ENCODE measurements at places on chromosomes 16 and 17.

DNA sequence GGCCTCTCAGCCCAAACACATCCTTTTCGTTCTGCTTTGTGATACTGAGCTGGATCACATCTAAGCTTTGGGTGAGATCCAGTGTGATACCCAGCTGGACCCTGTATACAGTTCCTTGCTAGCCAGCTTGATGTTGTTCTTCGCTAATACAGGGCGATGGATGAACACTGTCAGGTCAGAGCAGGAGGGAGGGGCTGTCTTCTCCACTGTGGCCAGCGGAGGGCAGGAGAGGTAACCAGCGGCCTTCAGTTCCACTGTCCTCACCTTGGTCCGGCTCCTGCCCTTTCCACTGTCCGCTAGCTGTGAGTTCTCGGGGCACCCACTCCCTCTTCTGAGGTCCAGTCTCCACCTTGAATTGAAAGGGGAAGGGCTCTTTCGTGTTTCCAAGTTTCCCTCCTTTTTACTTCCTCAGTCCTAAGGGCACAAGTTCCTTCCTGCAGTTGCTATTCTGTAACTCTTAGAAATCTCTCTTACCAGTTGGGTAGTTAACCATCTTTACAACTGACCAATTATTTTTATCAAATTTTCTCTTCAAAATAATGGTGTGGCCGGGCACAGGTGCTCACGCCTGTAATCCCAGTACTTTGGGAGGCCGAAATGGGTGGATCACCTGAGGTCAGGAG is 3.0 kb upstream of the ZNF213 start:
- no peak for DNase-seq

DNA sequence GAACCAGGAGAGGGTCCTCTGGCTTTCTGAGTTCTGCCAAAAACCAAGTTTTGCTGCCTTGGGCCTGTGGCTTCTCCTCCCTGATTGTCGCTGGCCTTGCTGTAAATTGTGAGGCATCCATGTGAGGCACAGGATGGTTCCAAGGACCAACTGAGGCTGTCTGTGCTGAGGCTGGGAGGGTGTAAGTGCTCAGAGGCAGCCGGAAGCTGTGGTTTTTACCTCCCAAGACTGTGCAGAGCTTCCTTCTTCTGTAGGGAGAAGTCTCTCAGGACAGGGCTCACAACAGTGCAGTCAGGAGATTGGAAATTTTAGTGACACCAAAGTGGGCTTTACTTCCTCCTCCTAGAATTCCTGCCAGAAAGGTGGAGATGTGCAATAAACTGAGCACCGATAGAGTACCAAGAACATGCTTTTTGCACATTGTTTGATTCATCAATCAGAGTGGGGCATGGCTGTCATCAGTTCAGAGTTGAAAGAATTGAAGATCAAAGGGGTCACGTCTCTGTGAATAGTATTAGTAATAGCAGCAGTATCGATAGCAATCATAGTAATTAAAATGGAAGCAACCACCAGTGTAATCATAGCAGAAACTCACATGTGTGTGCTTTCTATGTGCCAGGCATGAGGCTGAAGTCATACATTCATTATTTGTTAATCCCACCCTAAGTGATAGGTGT is 467.1 kb downstream of the WWOX start:
- no peak for DNase-seq

GRCh38 chr16:83404261-83404660 is 403.5 kb upstream of the HSBP1 start:
- no peak for DNase-seq

DNA sequence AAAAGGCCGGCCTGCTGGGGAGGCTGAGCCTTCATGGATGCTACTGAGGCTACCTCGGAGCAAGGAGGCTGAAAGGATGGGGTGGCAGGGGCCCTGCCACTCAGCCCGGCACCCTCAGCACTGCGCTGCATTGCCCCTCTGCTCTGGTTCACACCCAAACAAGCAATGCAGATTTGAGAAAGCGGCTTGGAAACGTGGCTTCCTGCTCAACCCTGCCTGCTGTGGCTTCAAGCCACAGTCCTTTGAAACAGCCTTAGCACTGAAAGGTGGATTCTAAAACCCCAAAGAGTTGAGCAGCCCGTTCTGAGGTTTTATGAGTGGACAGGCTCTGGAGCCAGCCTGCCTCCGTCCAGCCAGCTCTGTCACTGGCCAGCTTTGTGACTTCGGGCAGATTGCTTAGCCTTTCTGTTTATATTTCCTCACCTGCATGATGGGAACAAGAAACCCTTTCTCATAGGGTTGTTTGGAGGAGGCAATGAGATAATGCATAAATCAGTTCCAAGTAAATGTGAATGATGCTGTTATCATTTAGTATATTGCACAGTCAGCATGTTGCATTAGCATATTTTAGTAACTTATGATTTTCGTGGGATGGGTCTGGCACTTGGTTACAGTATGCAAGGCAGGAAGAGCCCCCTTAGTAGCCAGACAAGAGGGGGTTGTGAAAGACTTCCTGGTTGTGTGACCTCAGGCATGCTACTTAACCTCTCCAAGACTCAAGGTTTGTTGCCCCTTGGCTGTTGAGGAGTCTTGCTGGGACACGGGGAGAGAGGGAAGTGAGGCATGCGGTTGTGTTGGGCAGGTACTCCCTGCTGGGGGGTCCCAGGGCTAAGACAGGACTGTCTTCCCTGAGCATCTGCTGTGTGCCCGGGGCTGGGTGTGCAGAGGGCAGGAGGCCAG is 23.6 kb downstream of the CRISPLD2 start:
- DNase-seq: no peak

DNA sequence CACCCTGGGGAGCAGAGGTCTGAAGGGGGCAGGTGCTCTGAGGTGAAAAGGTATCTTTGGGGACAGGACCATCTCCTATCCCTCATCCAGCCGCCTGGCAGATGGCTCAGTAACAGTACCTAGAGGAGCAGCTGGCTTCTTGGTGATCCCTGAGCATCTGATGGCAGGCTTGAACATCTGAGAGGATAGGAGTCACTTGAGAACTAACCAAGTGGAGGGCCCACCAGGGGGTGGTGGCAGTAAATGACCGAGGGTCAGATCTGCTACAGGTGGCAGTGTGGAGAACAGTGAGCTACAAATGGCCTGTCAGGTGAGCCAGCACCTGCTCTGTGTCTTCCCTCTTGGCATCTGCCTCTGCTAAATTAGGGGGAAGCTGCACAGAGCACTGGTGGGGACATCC is 13.8 kb downstream of the HROB start:
- no peak for DNase-seq

DNA sequence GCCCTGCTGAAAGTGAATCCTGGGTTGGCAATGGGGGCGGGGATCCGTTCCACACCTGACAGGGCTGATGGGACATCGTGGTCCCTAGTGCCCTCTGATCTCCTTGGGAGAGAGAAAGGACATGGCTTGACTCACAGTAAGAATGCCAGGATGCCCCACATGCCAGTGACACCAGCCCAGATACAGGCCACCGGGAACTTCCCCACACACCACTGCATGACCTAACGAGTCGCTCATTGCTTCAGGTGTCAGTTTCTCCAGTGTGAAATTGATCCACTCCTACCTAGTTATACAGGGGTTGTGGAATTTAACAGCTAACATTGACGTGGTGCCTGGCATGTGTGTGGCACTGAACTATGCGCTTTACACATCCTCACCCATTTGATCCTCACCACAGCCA is 7.5 kb downstream of the CD300LG start:
- DNase-seq: no peak

DNA sequence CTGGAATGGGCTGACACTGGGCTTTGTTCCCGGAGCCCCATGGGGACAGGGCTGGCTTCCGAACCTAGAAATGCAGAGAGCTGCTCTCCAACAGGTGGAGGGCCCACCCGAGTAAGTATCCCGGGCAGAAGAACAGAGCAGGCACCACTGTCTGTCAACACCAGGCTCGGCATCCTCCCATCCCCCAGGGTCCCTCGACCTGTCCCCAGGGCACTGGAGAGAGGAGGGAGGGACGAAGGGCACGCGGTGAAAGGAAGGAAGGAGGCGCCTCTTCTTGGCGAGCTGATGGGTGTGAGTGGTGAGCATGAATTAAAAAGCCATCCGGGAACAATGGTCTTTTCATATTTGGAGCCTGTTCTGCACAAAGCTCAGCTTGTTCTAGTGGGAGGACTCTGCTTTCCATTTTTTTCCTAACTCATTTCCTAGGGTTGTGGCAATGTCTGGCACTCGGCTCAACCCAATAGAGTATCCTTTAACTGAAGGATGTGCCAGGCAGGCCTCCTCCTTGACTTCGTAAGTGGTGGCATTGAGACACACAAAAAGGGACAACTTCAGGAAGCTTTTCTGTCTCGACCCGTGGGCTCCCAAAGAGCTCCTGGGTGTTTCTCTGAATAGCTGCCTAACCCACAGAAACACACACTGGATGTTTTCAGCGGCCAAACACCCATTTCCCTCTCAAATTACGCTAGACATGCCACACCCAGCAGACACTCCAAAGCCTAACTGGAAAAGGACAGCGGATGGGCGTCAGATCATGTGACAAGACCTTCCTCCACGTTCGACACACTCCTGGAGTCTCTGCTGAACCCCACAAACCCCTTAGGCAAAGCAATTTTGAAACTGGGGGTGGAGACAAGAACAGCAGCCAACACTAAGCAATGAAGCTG is 47.7 kb downstream of the ZFHX3 start:
- DNase-seq: no peak

DNA sequence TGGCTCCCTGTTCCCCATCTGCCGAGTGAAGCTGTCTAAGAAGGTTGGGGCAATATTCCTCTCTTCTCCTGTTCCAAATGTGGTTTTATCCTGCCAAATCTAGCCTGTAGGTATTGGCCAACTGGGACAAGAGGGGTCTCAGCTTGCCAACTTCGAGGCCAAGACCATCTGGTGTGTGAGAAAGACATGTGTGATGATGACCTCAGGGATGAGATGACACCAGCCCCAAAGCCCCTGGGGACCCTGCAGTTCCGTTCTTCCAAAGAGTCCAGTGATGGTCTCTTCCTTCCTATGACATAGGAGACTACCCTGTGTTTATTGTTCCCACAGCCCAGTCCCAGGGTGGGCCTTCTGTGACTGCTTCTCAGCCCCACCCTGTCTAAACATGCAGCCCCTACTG is 34.8 kb upstream of the ADAMTS18 start:
- DNase-seq: no peak

- DNase-seq: no peak
Measured at GRCh38 chr17:73582821-73583220, 61.4 kb downstream of the SDK2 start.

GRCh38 chr16:58661199-58661830 is 23.3 kb downstream of the SLC38A7 start:
- DNase-seq: no peak

DNA sequence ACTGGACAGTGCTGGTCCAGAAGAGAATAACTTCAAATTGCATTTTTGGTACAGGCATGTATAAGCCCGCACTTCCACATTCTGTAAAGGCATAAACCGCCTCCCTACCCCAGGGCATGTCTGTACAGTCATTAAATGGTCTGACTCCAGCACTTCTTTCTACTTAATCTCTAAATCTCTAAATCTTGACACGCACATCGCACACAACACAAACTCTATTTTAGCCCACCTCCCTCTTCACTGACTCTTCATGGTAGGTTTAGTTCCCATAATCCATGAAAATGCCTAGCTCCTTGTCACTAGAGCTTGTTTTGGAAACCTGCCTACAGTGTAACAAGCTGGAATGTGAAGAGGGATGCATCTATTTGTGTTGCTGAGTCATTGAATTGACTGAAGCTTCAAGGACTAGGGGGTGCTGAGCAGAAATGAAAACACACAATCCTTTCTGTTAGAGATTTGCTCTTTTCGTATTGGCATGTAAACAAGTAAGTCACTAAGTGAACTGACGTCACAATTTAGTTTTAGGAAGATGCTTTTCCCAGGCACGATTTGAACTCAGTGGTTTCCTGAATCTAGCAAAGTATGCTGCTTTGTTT is 1.6 kb upstream of the DUSP14 start:
- no peak for DNase-seq

DNA sequence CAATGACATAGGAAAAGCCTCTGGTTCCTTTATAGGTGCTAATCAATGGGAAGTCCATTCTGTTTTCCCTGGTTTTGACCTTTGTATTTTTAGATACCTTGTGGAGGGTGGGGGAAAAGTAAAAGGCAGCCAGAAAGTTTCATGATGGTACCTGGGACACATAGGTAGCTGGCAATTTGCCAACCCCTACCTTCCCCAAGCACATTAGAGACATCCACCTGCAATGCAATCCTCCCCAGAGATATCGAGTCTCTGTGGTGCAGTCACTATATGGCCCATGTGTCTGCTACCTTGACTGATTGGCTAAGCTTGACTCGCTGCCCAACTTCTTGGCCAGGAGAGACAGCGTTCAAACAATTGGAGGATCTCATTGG is 86.4 kb downstream of the IRX3 start:
- no peak for DNase-seq

GRCh38 chr17:82376042-82376730 is 4.6 kb downstream of the UTS2R start:
- no peak for DNase-seq

DNA sequence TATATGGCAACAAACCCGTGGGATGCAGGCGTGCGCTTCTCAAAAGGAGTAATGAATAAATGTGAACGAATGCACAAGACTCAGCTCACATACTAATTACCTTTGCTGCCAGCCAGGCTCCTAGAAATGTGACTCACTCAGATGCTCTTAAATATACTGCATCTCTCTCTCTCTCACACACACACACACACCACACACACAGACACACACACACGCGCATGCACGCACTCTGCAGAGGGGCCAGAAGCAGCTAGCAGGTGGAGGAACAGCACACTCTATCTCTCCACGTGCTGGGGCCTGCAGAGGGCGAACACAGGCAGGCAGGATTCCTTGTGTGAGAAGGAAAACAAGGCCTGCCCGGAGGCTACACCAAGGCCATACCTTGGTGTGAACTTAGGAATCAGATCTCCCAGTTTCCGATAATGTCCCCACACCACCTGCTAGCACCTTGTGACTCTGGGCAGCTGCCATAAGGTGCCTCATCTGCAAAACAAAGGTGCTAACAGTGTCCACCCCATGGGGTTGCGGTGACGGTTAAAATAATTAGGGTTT is 5.3 kb downstream of the GPRC5B start:
- no peak for DNase-seq

DNA sequence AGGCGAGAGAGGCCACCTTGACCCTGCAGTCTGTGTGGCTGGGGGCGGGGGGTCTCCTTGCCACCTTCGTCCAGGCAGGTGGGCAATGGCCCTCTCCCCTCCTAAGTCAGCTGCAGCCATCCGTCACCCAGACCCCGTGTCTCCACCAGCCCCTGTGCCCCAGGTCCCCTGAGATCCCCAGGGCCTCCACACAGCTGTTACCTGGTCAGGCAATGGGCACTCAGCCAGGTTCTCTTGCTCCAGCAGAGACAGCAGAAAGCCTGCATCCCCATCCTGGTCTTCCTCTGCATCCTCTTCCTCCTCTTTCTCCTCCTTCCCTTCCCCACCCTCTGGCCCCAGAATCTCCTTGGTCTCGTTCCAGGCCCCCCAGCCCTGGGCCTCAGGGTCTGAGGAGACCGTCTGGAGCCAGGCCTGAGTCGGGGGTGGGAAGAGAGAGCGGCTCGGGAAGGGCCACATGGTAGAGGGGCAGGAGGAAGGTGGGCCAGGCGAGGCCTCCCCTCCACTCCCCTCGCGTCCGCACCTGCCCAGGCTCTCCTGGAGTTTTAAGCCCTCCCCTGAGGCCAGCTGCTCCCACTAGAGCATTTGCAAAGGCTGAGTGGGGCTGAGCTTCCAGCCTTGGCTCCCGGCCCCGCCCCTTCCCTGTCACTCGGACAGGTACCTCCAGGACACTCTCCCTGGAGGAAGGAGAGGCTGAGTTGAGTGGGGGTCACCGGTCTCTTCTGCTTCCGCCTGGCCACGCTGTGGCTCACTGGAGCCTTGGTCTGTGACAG is at the start of gene PABPN1L:
Gene PABPN1L, minus strand, starts transcription at position 510 of the 770 bp plus-strand sequence. Its CDS starts 54 bp downstream, at position 456.
- no peak for DNase-seq
